ENCODE measurements at places on chromosomes 6 and 20.

GRCh38 chr20:53899351-53900167 is 170.8 kb downstream of the BCAS1 start:
- DNase-seq, result peak; percentile 73

- no peak for DNase-seq
Measured at GRCh38 chr20:50412069-50412468, 98.1 kb upstream of the PTPN1 start.

DNA sequence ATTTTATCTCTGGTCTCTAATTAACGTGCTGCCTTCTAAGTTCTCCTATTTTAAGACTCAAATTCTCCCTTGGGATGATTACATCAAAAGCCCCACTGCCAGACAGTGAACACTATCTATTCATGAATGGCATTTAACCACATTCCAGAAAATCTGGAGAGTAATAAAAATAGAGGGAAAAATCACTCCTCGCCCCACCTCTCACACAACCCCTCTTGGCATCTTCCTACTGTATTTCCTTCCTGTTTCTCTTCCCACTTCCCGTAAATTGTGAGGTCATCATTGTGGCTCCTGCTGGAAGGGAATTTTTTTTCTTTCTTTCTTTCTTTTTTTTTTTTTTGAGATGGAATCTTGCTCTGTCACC is 31.5 kb downstream of the RAB44 start:
- DNase-seq, result no peak

DNA sequence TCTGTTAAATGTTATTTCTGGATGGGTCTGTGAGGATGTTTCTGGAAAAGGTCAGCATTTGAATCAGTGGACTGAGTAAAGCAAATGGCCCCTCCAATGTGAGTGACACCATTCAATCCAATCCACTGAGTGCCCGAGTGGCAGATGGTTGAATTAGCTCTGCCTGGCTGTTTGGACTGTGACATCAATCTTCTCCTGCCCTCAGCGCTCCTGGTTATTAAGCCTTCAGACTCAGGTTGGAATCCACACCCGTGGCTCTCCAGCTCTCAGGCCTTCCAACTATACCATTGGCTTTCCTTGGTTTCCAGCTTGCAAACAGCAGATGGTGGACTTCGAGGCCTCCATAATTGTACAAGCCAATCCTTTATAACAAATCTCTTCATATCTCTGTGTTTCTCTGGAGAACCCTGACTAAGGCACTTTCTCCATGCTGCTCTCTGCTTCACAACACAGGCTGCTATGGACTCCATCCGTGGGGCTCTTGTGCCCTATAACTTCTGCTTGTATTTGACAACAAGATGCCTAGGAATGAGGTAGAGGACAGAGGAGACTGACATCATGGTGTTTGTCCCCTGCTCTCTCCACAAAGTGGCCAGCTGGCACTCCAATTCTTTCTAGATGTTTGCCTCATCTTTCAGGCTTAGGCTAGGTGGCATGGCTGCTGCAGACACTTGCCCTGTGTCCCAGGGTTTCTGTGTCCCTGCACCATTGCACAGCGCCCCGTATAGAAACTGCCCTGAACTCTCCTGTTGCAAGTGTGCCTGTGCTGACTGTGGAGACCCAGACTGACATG is 4.8 kb upstream of the CSTL1 start:
- DNase-seq, result no peak

DNA sequence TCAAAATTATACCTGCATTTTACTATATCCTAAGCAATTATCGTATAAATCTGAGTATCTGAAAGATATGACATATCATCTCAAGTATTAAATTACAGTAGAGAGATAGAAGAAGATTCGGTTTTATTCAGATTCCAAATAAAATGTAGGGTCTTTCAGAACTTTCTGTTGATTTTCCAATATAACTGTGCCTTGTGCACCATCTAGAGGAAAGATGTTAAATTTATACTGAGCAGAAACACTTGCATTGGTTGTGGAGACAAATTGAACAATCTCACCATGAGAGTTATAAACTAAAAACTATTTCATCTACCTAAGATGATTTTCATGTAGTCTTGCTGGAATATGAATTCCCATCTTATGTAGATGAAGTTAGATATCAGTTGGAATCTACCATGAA is 26.8 kb upstream of the HSF2 start:
- no peak for DNase-seq

DNA sequence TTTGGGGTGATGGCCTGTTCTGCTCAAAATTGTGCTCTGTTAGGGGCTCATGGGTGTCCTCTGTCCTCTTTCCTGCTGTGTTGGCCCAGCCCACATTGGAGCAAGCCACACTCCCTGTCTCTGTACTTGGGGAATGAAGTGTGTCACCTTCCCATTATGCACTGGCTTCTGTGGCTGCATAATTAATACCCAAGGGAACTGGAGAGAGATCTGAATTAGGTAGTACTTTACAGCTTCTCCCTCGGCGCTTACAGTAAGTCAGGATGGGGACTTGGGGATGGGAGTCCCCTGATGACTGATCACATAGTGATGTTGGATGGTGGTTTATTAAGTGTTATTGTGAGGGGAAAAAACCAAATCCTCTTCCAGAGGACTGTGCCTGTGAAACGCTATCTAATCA is 116.6 kb downstream of the FOXO3 start:
- DNase-seq, result no peak

GRCh38 chr6:11324453-11325015 is 92.1 kb upstream of the NEDD9 start:
- peak; percentile 48 for DNase-seq

- no peak for DNase-seq
Measured at GRCh38 chr6:75438442-75439116, 55.0 kb downstream of the FILIP1 start.

All from activated naive CD4-positive, alpha-beta T cell treated with anti-CD3 and anti-CD28 coated beads, Interleukin-2, amount 50 U/mL, for 16 hours (primary cell).